ENCODE measurements at places on chromosomes 3 and 15. TPM values are rescaled to one million over a fixed set of nuclear protein-coding genes. Genes with fewer than 3 reads are reported as not detected.

The CCR9 gene
- total RNA-seq = not detected

DNA sequence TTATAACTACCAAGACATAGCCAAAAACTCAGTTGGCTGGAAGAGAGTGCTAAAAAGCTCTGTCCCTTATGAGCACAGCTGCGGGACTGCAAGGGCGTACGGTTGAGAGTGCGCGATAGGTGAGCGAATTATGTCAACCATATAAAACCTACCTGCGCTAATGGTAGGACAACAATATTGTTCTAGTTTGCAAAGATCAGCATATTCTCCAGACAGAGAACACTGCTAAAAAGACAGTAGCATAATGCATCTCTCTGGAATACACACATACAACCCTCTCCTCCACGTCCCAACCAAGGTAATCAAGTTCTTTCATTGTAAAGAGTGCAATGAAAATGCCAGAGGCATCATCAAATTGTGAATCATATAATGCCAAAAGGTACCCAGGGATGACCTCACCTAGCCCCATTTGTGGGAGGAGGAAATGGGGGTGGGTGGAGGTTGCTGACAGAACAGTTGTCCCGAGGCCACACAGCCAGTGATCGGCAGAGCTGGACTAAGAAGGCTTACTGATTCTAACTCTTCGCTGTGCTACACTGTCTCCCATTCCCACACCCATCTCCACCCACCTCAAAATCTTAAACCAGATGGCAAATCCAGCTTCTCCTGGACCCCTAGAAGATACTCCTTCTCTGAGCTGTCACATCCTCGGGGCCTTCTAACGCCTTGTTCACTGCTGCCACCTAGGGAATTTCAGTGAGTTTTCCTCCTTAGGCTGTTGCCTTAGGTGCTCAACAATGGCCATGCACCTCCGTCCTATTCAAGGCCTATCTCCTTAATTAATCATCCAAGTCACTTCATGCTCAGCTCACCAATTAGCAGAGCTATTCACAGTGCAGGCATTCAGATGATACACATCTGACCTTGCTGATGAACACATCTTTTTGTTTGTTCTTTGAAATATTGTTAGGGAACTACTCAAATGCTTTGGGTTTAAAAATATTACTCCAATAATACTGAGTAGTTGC, 60.7 kb downstream of the RPL22L1 start:
- H3K27me3 ChIP-seq = peaks cover 11% of the 10 kb centered on the region
- H3K4me3 ChIP-seq = no peak overlapping the region
- H3K27ac ChIP-seq = no peak overlapping the region
- H3K4me1 ChIP-seq = peaks cover 2% of the 10 kb centered on the region

DNA sequence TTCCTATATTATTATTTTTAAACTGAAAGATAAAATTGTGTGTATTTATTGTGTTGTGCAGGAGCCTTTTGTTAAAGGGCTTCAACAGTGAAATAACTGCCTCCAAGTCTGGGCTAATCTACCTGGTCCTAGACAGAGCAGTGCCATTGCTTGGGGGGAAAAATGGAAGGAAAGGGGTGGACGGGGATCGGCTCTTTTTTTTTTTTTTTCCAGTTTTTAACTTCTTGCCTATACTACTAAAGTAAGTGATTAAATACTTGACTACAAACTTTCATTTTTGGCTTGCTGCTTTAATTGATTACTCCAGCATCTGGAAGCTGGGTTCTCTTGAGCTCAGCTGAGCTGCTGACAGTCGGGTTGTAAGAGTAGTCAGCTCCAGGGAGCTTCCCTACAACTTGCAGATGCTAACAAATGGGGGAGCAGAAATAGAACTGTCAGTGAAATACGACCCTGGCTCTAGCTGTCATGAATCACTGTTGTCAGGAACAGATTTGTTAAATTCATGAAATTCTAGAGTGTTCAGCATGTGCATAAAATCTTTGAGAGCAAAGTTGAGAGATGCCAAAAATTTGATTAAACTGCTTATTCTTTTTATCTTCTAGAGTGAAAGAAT, 276.7 kb downstream of the ROBO1 start:
- no peaks in the 10 kb centered on the region for H3K4me1 ChIP-seq
- H3K36me3 ChIP-seq = no peaks in the 10 kb centered on the region
- H3K27ac ChIP-seq = no peak overlapping the region
- DNase-seq = no peak

GRCh38 chr3:111668888-111669488, 73.8 kb upstream of the ZBED2 start:
- H3K27ac ChIP-seq = peak overlapping the region; percentile 75
- DNase-seq = no peak
- H3K4me3 ChIP-seq = no peak overlapping the region
- H3K4me1 ChIP-seq = peaks cover 84% of the 10 kb centered on the region
- H3K36me3 ChIP-seq = peaks cover 45% of the 10 kb centered on the region

DNA sequence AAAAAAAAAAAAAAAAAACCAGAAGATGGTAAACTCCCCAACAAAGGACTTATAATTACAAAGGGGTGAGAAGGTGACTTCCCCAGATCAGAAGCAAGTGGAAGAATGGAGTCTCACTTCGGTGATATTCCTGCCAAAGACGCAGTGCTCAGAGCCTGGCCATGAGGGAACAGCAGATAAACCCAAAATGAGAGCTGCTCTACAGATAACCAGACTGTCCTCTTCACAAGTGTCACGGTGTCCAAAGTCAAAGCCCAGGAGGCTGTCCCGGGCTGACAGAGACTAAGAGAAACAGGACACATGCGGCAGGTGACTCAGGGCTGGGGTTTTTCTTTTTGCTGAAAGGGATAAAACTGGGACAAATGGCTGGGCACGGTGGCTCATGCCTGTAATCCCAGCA, 48.8 kb downstream of the HMCES start:
- H3K27me3 ChIP-seq = no peaks in the 10 kb centered on the region
- no peak overlapping the region for H3K4me3 ChIP-seq
- H3K4me1 ChIP-seq = no peaks in the 10 kb centered on the region
- DNase-seq = no peak

DNA sequence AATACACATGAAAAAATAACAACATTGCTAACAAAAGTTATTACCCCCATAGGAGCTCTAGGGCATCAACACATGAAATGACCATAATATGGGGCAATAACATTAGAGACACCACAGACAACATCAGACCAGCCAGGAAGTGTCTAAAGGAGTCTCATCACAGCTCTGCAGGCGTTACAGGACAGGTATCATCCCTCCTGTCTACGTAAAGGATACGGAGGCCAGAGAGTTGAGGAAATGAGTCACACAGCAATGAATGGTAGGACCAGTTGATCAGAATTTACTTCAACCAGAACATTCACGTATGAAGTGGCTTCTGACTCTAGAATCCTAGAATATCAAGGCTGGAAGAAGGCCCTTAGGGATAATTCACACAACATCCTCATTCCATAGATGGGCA, 1.8 kb downstream of the NME9 start:
- no peak overlapping the region for H3K27ac ChIP-seq
- no peak overlapping the region for H3K4me3 ChIP-seq
- no peaks in the 10 kb centered on the region for H3K27me3 ChIP-seq
- peaks cover 29% of the 10 kb centered on the region for H3K4me1 ChIP-seq

All from activated CD8-positive, alpha-beta T cell treated with anti-CD3 and anti-CD28 coated beads, Interleukin-2, amount 10 ng/mL, durations not matched to agents 7 days and 5 days (primary cell).